GM13976 (cell line): ENCODE measurements at places on chromosomes 6 and 20.

DNA sequence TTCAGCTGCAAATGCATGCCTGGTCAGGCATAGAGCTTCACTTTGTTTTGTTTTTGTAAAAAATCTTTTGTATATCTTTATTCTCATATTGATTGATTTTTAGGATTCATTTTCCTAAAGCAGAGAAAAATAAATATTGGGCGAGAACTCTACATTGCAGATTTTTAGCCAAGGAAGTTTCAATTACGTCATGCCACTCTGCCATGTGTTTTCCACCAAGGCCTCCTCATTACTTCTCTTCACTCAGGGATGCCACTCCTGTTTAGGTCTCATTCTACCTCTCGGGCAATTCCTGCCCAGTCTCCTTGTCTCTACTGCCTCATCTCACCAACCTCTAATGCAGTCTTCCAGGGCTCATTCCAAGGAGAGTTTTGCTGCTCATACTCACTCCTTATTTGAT is 497.3 kb upstream of the SPTLC3 start:
- no peak for DNase-seq

- no peak for DNase-seq
Observed at GRCh38 chr6:30735668-30736314, 6.7 kb downstream of the FLOT1 start.

DNA sequence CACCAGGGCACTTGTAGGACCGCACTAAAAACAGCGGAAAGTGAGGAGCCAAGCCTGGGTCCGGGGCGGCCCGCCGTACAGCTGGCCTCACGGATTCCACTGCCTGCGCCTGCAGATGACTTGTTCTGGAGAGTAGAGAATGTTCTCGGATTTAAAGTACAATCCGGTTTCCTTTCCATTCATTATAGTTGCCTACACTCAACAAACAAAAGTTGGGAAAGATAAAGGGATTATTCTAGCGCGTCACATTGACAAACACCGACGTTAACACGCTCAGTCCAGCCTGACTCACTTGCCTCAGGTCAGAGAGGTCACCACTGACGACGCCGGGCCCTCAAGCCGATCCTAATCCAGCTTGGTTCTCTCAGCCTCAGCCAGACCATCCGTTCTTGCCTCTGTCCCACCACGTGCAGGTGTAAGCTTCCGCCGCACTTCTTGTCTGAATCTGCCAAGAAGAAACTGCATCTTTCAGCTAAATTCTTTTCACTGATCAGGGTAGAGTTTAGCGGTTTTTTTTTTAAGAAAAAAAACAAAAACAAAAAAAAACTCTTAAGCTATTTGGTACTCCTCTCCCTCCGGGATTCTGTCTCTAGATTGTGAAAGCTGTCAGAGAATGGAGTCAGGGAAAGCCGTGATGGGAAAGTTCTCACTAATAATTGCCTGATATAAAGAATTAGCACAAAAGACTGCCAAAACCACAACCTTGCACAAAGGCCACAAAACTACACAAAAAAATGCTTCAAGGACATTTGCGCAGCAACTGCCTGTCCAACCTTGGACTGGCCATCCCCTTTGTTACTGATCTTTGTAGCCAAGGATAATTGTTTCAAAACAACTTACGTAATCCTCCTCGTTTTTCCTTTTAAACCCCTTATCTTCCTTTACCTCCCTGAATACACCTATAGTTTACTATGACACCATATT is 1.1 kb upstream of the PHF10 start:
- DNase-seq, result no peak

DNA sequence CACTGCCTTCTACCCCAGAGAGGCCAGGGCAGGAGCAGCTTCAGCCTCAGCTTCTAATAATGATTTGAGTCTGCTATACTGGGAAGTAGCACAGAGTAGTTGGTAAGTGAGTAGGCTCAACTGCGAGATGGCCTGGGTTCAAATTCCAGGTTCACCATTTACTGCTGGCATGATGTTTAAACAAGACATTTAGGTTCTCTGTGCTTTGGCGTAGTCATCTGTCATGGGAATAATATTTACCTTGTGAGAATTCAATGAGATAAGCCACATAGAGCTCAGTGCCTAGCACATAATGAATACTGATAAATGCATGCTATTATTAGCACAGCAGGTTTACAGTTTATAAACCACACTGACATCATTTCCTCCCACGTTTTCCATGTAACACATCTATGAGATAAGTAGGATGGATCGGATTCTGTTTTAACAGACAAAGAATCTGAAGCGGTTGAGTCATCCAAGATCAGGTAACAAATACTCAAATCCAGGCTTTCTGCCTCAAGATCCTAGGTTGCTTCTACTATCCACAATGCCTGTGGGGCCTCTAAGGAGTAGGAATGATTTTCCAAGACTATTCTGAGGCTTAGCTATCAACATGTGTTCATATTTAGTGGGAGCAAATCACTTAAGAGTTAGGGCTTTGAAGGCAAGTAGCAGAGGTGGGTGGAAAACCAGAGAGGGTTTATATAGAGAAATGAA is 72.9 kb upstream of the DTNBP1 start:
- DNase-seq, result peak; percentile 41

DNA sequence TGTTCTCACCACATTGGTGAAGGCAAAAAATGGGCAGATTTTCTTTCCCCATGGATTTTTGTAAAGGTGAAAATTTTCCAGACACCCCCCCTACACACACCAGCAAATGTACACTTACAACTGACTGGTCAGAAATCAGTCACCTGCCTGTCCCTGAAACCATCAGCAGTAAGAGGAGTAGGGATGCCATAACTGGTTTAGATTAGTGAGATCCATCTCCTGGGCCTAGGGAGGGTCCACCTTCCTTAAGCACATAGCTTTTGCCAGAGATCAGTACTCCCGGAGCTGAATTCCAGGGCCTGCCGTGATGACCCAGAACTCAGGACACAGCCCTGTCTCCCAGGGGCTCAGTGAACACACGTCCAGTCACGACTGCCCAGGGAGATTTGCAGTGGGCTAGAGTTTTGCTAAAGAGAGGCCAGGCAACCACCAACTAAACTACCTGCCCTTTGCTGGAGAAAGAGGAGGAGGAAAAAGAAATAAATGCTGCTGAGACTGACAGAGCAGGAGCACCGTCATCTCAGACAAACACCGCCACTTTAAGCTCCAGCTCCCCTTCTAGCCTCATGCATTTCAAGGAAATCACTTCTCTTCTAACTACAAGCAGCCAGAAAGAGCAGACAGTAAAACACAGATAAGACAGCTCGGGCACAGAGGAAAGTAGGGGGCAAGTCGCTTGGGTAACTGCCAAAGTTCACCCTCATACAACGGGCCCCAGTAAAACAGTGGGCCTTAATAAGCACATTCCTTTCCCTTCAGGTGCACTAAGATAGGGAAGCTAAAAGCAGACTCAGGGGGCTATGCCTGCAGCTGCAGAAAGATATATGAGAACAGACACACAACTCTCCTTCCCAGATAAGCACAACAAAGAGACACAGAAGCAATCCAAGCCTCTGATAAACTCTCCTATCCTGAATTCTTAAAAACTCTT is 82.6 kb upstream of the SPTLC3 start:
- DNase-seq, result no peak

DNA sequence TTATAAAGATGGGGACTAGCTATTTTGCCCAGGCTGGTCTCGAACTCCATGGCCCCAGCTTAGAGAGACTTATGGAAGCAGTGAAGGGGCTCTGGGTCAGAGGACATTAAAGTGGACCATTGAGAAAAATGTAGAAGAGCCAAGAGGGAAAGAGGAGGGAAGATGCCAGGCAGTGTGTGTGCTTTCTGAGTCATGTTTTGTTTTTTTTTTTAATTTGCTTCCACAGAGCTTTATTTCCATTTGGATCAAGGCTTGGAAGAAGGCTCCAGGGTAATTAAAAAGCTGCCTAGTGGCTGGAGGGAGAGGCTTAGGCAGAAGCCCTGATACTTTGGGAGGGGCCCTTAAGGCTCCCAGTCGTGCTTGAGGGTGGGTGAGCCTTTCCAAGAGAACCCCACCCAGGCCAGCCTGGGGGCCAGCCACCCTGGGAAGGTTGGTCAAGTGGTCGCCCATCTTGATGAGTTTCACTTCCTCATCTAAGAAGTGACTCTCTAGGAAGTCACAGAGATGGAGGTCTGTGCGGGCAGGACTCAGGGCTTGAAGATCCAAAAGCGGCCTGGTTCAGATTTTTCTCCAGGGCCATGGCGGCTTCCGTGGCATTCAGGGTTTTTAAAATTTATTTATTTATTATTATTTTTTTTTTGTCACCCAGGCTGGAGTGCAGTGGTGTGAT is 3.0 kb upstream of the ZNF335 start:
- no peak for DNase-seq

DNA sequence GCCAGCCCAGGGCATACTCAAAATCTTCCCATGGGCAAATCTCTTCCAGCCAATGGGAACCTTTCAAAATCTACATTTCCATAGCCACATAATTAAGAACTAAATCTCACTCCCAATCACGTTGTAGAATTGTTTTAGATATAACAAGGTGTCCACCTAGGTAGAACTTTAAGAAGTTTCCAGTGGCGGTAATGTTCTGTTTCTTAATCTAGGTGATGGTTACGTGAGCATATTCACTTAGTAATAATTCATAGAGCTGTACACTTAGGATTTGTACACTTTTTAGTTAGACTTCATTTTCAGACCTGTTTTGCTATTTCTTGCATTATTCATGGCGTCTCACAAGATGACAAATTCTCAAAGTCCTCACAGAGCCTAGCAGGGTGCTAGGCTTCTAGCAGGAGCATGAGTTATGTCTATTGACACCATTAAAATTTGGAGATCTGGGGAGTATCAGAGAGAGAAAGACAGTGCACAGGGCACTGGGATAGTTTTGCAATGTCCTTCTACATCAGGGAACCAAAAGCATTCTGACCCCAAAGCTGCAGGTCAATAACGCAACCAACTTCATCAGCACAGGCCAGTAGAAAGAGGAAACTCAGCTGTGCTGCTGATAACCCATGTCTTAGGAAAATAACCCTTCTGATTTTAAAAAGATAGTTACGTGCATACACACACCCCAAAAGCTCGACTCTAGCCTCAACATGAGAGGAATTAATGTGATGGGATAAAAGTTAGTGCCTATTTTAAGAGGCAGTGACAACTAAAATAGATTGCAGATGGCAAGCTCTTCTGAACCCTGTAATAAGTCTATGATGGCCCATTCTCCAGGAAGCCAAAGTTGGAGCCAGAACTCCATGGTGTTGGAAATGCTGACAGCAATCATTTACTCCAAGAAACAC is 518.1 kb upstream of the JARID2 start:
- DNase-seq, result no peak

- DNase-seq, result no peak
Observed at GRCh38 chr6:104541411-104541810, 318.3 kb downstream of the HACE1 start.

DNA sequence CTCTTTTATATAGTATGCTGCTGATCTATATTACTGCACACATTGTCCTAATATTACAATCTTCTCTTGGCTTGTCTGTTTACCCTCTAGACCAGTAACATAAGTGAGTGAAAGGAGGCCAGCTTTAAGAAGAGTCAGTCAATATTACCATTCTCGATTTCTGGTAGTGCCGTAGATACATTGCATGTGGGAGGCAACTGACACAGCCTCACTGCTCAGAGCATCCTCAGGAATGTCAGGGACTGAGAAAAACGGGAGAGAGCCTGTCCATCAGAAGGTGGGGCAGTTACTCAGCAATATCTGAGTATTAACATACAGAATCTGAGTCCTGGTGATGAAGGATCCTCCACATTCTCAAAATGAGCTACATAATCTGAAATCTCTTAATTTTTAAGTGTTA is 259.9 kb downstream of the GJA1 start:
- DNase-seq, result no peak

DNA sequence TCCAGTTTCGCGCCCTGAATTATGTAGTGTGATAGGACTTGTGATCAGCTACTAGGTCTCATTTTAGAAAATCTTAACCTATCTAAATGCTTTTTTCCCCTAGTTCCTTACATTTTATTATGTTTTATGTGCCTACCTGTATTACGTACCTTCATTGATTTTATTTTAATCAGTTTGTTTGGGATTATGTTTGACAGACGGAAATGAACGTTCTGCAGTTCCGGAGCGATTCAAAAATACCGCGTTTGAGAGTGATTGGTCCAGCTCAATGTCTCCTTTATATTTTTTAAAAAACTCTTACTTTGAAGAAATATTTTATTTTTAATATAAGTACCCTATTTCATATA is 114.3 kb upstream of the BTN3A2 start:
- DNase-seq, result no peak

DNA sequence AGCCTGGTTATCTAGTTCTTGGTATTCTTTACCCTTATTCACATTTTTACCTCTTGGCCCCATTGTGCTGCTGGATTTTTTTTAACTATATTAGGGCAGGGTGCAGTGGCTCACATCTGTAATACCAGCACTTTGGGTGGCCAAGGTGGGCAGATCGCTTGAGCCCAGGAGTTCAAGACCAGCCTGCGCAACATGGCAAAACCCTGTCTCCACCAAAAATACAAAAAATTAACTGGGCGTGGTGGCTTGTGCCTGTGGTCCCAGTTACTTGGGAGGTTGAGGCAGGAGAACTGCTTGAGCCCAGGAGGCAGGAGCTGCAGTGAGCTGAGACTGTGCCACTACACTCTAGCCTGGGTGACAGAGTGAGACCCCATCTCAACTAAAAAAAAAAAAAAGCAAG is 12.2 kb upstream of the TAF8 start:
- no peak for DNase-seq
